ENCODE measurements at places on chromosomes 7 and 10. TPM values are rescaled to one million over a fixed set of nuclear protein-coding genes. Genes with fewer than 3 reads are reported as not detected.

- DNase-seq: no peak
- no peak overlapping the region for H3K27ac ChIP-seq
- H3K4me3 ChIP-seq: no peak overlapping the region
- H3K36me3 ChIP-seq: no peaks in the 10 kb centered on the region
- H3K27me3 ChIP-seq: no peaks in the 10 kb centered on the region
Observed at GRCh38 chr10:98901441-98902110, 334.1 kb downstream of the HPSE2 start.

The CPN1 gene
- total RNA-seq: 24.9 TPM

The FOXP2 gene
- total RNA-seq: not detected

DNA sequence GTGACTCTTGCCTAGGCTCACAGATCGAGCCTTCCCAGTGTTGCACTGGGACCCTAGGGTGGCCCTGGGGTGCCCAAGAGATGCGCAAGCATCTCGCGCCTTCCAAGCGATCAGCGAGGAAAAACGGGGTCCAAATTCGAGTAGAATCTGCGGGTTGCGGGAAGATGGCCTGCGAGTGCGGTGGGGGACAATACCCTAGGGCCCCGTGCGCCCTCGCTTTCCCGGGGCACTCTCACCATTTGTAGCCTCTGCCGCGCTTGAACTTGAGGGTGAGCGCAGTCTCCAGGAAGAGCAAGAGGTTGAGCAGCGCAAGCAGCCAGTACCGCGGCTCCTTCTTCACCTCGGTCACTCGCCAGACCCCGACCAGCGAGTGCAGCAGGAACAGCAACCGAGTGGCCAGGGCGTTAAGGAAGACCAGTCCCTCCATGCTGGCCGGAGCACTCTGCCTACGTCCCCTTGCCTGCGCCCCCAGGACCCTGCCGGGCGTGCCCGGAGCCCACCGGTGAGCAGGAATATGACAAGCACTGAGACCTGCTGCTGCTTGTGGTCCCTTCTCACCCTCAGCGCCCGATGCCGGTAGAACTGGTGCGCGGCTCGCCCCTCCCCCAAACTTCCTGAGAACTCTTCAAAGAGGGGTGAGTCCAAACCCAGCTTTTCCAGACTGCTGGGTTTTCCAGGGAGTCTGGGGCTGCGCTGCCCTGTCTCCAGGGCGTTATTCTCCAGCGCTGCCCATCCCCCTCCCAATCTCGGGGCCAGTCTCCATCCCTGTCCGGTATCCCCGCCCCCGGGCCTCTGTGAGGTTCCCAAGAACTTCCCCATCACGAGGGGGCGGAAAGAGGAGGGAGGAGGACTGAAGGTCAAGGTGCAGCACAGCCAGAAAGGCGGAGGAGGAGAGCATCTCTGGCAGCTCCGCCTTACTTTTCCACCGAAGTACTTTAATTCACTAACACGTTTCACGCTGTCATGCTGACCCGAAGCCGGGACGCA, at the start of gene TMEM26:
Gene TMEM26, minus strand, starts transcription at position 727 of the 987 bp plus-strand sequence. Its CDS starts 300 bp downstream, at position 427.
- no peak within 1 kb of the TSS for H3K4me3 ChIP-seq
- no peaks in the 10 kb centered on the region for H3K36me3 ChIP-seq
- no peaks in the 10 kb centered on the region for H3K27me3 ChIP-seq
- peaks cover 9% of the 10 kb centered on the region for H3K4me1 ChIP-seq

DNA sequence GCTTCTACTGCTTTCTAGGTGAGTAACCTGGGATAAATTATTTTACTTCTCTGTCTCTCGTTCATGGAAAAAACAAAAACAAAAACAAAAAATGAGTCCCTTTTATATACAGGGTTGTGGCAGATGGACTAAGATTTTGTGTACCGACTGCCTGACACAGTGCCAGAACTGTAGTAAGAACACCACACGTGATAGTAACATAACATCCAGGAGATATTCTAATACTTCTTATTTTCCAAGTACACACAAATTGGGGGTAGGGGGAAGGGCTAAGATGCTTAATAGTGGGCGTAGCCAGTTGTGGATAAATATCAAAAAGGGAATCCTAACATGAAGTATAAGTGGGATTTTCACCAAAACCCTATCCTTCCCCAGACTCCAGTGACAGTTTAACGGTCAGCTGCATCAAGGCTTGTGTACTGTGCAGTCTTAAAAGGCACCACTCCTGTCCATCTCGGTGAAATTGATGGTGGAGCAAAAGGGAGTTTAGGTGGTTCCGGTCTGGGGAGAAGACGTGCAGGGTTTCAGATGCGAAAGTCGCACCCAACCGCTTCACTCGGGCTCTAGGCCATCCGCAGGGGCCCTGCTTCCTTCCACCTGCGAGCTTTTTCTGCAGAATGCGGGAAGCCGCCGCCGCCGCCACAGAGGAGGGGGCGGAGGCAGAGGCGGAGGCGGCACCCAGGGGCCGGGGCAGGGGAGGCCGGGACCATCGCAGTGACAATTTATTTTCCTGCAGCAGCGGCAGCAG, at the start of gene STAMBPL1:
Gene STAMBPL1, plus strand, starts transcription at position 712 of the 748 bp plus-strand sequence. CDS start 21,464 bp downstream, outside the sequence.
- H3K4me1 ChIP-seq: no peaks in the 10 kb centered on the region
- DNase-seq: peak; percentile 38
- peak within 1 kb of the TSS; percentile 92 for H3K4me3 ChIP-seq
- no peak within 1 kb of the TSS for H3K27ac ChIP-seq
- H3K27me3 ChIP-seq: no peaks in the 10 kb centered on the region
- no peaks in the 10 kb centered on the region for H3K36me3 ChIP-seq

The C10orf90 gene
- not detected for total RNA-seq

GRCh38 chr7:73517241-73517995, 4.7 kb downstream of the BAZ1B start:
- H3K4me1 ChIP-seq: peaks cover 18% of the 10 kb centered on the region
- peaks cover 5% of the 10 kb centered on the region for H3K36me3 ChIP-seq
- H3K27ac ChIP-seq: no peak overlapping the region

The CCDC172 gene
- total RNA-seq: not detected

DNA sequence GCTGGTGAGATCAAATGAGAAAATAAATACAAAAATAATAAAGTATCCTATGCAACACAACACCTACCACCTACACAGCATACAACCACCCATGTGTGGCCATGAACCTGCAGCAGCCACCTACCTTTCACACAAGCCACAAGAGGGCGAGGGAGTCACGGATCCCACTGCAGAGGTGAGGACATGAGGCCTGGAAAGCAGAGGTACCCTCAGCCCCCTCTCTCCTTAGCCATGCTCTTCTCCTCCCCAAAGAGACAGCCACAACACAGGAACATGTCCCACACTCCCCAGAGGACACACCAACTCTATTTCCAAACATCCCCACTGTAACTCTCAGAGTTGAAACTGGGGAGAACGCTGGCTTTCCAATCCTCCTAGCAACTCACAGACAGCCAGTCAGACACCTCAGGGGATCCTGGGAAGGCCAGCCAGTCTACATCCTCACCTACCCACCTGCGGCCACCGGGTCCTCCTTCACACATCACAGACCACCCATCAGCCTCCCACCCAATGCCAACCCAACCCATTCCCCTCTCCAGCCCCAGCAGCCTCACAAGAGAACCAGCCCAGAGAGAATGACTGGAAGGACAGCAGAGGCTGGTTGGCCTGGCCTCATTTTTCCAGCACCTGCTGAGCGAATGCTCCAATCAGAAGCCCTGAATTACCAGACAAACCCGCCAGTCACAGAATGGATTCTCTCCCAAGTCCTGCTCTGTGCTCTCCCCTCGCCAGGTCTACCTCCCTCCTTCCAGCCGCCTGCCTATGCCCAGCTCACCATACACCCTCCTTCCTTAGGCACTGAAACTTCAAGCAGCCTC, 18.4 kb downstream of the DLG5 start:
- H3K27me3 ChIP-seq: no peaks in the 10 kb centered on the region
- peaks cover 58% of the 10 kb centered on the region for H3K4me1 ChIP-seq
- peak; percentile 56 for DNase-seq
- H3K36me3 ChIP-seq: no peaks in the 10 kb centered on the region

The PPP1R3A gene
- not detected for total RNA-seq

The SBDS gene
- total RNA-seq: 130 TPM

- DNase-seq: no peak
- H3K27me3 ChIP-seq: no peaks in the 10 kb centered on the region
- no peak overlapping the region for H3K4me3 ChIP-seq
- no peak overlapping the region for H3K27ac ChIP-seq
Observed at GRCh38 chr7:145398758-145399157, 562.9 kb upstream of the TPK1 start.

DNA sequence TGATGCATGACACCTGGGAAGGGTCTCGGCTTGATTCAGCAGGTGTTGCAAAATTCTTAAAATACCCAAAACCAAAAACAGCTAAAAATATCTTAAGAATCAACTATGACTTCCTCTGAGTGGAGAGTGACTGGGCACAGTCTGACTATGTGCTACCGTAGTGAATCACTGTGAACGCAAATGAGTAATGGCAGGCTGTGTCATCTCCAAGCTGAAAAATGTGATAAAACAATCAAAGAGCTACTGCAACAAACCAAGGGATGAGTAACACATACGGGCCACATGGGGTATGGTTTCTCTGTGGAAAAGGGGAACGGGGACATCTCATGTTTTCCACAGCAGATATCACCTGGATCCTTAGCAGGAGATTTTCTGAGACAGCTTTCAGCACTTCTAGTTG, 127.5 kb downstream of the ABCA13 start:
- no peaks in the 10 kb centered on the region for H3K27me3 ChIP-seq
- no peak overlapping the region for H3K4me3 ChIP-seq
- DNase-seq: no peak
- H3K4me1 ChIP-seq: no peaks in the 10 kb centered on the region
- H3K27ac ChIP-seq: no peak overlapping the region

The PKD1L1 gene
- 0.28 TPM for total RNA-seq

GRCh38 chr10:13969118-13969791, 361.5 kb downstream of the FRMD4A start:
- no peak overlapping the region for H3K27ac ChIP-seq
- no peaks in the 10 kb centered on the region for H3K36me3 ChIP-seq
- no peak overlapping the region for H3K4me3 ChIP-seq
- no peak for DNase-seq
- no peaks in the 10 kb centered on the region for H3K4me1 ChIP-seq
- H3K27me3 ChIP-seq: no peaks in the 10 kb centered on the region

The DOCK1 gene
- 83.5 TPM for total RNA-seq

- no peaks in the 10 kb centered on the region for H3K4me1 ChIP-seq
- no peak overlapping the region for H3K4me3 ChIP-seq
- no peak for DNase-seq
- H3K27ac ChIP-seq: no peak overlapping the region
Observed at GRCh38 chr10:69242852-69243212, 22.7 kb downstream of the HKDC1 start.

- H3K4me3 ChIP-seq: no peak overlapping the region
- no peaks in the 10 kb centered on the region for H3K4me1 ChIP-seq
- no peak for DNase-seq
- H3K27ac ChIP-seq: no peak overlapping the region
- H3K27me3 ChIP-seq: no peaks in the 10 kb centered on the region
Observed at GRCh38 chr10:100468978-100469377, 6.2 kb downstream of the WNT8B start.

- H3K27ac ChIP-seq: no peak overlapping the region
- no peaks in the 10 kb centered on the region for H3K4me1 ChIP-seq
- DNase-seq: no peak
Observed at GRCh38 chr7:93838966-93839365, 51.6 kb downstream of the TFPI2 start.

The DENND2A gene
- total RNA-seq: 0.95 TPM

The CLEC5A gene
- total RNA-seq: not detected

- no peak overlapping the region for H3K27ac ChIP-seq
- no peak overlapping the region for H3K4me3 ChIP-seq
- H3K4me1 ChIP-seq: no peaks in the 10 kb centered on the region
- no peaks in the 10 kb centered on the region for H3K27me3 ChIP-seq
Observed at GRCh38 chr10:44043646-44044375, 341.1 kb downstream of the CXCL12 start.

GRCh38 chr7:92648067-92648466, 57.9 kb upstream of the FAM133B start:
- H3K4me1 ChIP-seq: peaks cover 51% of the 10 kb centered on the region
- no peaks in the 10 kb centered on the region for H3K27me3 ChIP-seq
- no peak overlapping the region for H3K27ac ChIP-seq
- H3K4me3 ChIP-seq: no peak overlapping the region

- no peak for DNase-seq
- peak overlapping the region; percentile 95 for H3K4me3 ChIP-seq
- no peaks in the 10 kb centered on the region for H3K36me3 ChIP-seq
- H3K27me3 ChIP-seq: no peaks in the 10 kb centered on the region
- H3K27ac ChIP-seq: peak overlapping the region; percentile 72
- peaks cover 4% of the 10 kb centered on the region for H3K4me1 ChIP-seq
Observed at GRCh38 chr10:7817984-7818294, 366 bp upstream of the TAF3 start.

- H3K4me3 ChIP-seq: no peak overlapping the region
- no peak overlapping the region for H3K27ac ChIP-seq
- H3K36me3 ChIP-seq: no peaks in the 10 kb centered on the region
Observed at GRCh38 chr10:86292462-86293395, 73.9 kb downstream of the GRID1 start.

DNA sequence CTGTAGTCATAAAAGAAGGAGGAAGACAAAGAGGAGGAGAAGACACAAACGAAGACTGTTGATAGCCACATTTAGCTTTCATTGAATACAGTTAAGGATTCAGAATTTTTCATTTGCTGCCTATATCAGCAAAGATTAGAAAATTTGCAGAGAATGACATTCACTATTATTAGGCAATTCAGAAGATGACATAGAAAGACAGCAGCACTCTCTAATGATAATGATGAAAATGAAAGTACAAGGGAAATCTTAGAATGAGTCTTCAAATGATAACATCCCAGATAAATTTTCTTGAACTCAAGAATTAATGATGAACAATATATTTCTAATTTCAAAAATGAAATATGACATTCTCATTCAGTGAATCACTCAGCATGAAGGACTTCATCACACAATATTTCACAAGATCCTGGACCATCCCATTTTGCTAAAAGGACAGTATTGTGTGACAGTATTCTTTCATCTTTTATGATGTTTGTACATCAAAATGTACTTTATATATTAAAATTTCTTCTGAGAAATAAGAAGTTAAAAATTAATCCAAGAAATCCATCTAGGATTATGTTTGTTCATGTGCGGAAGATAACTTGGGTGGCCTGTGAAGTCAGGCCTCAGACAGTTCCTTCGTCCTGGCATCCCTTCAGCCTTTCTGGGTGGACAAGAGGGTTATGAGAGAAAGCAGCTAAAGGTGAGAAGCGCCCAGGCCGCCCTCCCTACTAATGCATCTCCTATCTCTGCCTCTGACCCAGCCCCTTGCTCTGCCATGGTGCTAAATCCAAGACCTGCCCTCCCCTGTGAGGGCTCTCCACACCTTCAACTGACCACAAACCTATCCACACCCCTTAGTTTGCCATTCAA, 47.4 kb upstream of the CAMK2B start:
- no peak for DNase-seq
- no peaks in the 10 kb centered on the region for H3K36me3 ChIP-seq
- no peak overlapping the region for H3K4me3 ChIP-seq
- H3K27ac ChIP-seq: no peak overlapping the region
- no peaks in the 10 kb centered on the region for H3K4me1 ChIP-seq

DNA sequence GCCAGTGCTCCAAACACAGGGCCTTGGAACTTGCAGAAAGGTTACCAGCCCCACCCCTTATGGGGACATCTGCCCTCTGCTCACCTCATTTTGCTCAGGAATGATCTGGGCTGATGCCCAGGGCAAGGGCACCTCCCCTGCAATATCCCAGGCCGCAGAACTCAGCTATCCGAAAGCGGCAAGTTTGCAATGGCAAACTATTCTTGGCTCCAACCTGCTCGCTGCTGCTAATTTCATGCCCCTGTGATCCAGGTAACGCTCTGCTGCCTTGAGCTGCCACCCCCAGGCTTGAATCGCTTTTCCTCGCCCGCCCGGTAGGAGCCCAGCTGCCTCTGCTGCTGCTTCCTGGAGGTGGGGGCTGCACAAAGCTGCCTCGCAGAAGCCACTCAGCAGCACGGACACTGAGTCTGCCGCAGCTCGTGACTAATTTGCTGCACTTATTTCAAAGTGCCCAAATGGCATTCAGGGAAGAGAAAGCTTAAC, 18.2 kb downstream of the SLC29A3 start:
- peaks cover 92% of the 10 kb centered on the region for H3K4me1 ChIP-seq
- H3K4me3 ChIP-seq: no peak overlapping the region
- no peak for DNase-seq
- H3K36me3 ChIP-seq: no peaks in the 10 kb centered on the region

All from Caco-2 (cell line).